ENCODE measurements at places on chromosomes 11 and 22.
A peak's percentile ranks its signal among the peaks of the same experiment; 100 is the strongest.

DNA sequence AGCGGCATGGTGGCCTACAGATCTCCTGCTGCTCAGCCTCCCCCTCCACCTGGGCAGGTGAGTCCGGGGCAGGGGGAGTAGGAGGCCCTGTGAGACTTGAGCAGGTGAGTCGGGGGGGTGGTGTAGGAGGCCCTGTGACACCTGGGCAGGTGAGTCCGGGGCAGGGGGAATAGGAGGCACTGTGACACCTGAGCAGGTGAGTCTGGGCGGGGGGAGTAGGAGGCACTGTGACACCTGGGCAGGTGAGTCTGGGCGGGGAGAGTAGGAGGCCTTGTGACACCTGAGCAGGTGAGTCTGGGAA is 299.3 kb downstream of the BRD1 start:
- H3K36me3 ChIP-seq = no peaks in the 10 kb centered on the region
- H3K27ac ChIP-seq = no peak overlapping the region
- no peaks in the 10 kb centered on the region for H3K27me3 ChIP-seq
- DNase-seq = no peak
- no peaks in the 10 kb centered on the region for H3K4me1 ChIP-seq

DNA sequence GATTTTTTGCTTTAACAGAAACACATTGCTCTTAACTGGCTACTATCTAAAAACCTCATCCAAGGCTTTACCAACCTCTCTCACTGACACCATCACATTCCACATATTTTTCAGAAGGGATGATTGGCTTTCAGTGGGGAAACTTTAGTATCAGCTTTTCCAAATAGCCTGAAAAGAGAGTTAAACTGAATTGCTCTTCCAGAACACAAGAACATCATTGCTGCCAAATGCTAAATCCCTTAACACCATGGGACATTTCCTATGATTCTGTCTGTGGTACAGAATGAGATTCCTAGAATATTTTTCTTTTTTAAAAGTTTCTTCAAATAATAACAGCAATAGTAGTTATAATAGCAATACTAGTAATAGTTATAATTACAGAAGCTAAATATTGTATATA is 45.4 kb downstream of the SOX6 start:
- no peaks in the 10 kb centered on the region for H3K27me3 ChIP-seq
- no peak overlapping the region for H3K4me3 ChIP-seq
- no peak overlapping the region for H3K27ac ChIP-seq
- no peak for DNase-seq
- no peaks in the 10 kb centered on the region for H3K36me3 ChIP-seq

DNA sequence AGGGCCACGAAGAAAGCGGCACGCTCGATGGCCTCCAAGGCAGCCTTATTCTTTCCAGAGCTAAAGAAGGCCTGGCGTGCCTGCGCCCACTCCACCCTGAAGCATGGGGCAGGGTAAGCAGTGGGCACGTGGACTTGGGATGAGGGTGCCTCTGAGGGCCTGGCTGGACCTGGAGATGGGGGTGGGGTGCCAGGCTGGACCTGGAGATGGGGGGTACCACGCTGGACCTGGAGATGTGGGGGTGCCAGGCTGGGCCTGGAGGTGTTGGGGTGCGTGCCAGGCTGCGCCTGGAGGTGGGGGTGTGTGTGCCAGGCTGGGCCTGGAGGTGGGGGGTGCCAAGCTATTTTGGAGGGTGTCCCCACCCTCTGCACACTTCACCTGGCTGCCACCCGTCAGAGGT is 5.3 kb downstream of the CPT1B start:
- no peak overlapping the region for H3K27ac ChIP-seq
- H3K4me1 ChIP-seq = peaks cover 13% of the 10 kb centered on the region
- no peak for DNase-seq
- no peaks in the 10 kb centered on the region for H3K27me3 ChIP-seq
- peaks cover 25% of the 10 kb centered on the region for H3K36me3 ChIP-seq
- no peak overlapping the region for H3K4me3 ChIP-seq

- no peak overlapping the region for H3K4me3 ChIP-seq
- no peak for DNase-seq
- peaks cover 72% of the 10 kb centered on the region for H3K4me1 ChIP-seq
- no peaks in the 10 kb centered on the region for H3K27me3 ChIP-seq
These were observed 9.2 kb downstream of the TCF20 start for GRCh38 chr22:42261296-42261695.

DNA sequence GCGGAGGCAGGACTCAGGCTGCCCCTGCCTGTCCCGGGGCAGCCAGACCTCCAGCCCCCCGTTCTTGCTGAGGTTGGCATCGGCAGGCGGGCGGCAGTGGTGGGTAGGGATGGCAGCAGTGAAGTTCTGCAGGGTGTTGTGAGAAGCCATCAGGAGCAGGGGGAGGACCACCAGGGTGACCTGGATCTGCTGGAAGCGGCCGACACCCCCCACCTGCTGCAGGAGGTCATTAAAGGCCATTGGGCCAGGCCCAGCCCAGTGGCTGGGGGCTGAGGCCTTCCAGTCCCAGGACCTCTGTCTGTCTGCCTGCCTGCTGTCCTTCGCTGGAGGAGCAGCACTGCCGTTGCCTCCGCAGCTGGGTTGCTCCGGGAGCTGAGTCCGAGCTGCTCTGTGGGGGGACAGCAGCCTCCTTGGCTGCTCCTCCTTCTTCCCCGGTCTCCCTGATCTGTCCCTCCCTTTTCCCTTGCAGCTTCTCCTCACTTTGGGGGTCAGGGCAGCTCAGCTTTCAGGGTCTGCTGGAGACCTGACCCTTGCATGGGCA is at the start of gene SLC22A6:
SLC22A6 (minus strand) TSS at position 517 of the 541 bp plus-strand sequence; CDS start at position 240, 277 bp downstream.
- H3K27me3 ChIP-seq = peaks cover 17% of the 10 kb centered on the region
- H3K27ac ChIP-seq = no peak within 1 kb of the TSS

DNA sequence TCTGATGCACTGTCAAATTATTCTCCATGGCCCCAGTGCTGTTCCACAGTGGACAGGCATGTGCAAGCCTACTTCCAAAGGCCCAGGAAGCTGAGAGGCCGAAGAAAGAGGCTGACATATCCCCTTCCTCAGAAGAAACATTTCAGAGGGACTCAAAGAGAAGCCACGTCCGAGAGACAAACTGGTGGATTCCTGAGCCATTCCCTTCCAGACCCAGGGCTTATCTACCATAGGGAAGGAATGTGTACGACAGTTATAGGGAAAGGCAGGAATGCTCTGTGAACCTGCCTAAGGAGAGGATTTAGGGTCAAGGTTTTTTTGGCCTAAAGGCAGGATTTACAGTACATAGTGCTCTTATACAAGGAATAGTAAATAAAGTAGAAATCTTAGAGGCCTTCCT is 46.9 kb upstream of the TSKU start:
- peaks cover 19% of the 10 kb centered on the region for H3K27me3 ChIP-seq
- H3K36me3 ChIP-seq = no peaks in the 10 kb centered on the region
- H3K4me3 ChIP-seq = no peak overlapping the region
- DNase-seq = no peak
- H3K4me1 ChIP-seq = peaks cover 9% of the 10 kb centered on the region

DNA sequence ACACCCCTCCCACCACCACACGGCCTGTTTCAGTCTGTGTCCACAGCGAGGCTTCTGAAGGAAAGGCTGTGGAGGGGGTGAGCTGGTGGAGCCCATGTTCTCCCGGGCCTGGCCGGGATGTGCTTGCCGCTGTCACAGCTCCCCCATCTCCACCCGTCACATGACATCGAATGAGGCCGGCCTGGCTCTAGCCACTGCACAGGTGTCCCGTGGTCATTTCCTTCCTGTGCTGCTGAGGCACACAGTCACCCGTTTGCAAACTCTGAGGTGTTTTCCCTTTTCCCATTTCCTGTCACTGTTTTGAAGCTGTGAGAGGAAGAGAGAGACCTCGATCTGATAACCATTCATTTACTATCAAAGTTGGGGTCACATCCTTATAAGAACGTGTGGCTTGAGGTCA is 55.7 kb upstream of the CLDN5 start:
- peaks cover 53% of the 10 kb centered on the region for H3K4me1 ChIP-seq
- H3K4me3 ChIP-seq = no peak overlapping the region
- peak overlapping the region; percentile 82 for H3K27ac ChIP-seq
- peak; percentile 61 for DNase-seq
- H3K27me3 ChIP-seq = no peaks in the 10 kb centered on the region
- H3K36me3 ChIP-seq = no peaks in the 10 kb centered on the region

DNA sequence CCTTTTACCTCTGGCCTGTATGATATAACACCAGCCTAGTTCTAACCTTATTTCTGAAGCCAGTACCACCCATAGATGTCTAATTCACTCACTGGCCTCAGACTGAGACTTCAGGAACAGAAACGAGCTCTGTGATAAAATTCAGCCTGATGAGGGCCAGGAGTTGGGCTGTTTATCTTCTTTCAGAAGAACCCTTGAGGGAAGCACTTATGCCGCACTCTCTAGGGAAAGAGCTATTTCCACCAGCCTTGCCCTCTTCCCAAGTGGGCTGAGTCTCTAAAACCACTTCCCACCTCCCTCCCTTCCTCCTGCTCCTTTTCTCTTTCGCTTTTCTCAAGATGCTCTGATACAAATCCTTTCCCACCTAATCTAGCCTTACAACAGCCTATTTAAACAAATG is 2.0 kb upstream of the OR52B4 start:
- peaks cover 4% of the 10 kb centered on the region for H3K27me3 ChIP-seq
- no peak overlapping the region for H3K27ac ChIP-seq
- no peaks in the 10 kb centered on the region for H3K36me3 ChIP-seq
- DNase-seq = no peak

DNA sequence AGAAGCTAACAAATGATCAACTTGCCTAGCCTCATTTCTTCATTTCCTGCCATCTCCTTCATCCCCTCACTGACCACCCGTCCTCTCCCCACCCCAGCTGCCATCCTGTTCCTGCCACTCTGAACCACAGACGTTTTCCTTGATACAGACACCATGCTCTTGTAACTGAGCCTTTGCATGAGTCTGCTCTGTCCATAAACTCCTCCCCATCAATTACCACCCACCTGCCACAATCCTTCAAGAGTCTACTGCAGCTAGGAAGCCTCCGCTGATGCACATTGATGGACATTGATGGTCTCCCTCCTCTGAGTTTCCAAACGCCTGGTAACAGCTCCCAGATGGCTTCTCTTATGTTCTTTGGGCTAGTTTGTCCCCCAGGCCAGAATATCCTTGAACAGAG is 193.8 kb downstream of the DBX1 start:
- peaks cover 20% of the 10 kb centered on the region for H3K4me1 ChIP-seq
- H3K36me3 ChIP-seq = no peaks in the 10 kb centered on the region
- peaks cover 18% of the 10 kb centered on the region for H3K27me3 ChIP-seq
- DNase-seq = no peak

GRCh38 chr22:38420734-38421133 is 34.3 kb downstream of the KCNJ4 start:
- H3K36me3 ChIP-seq = no peaks in the 10 kb centered on the region
- no peak overlapping the region for H3K4me3 ChIP-seq
- H3K27ac ChIP-seq = no peak overlapping the region
- peaks cover 12% of the 10 kb centered on the region for H3K27me3 ChIP-seq
- H3K4me1 ChIP-seq = no peaks in the 10 kb centered on the region

- no peak for DNase-seq
- peaks cover 18% of the 10 kb centered on the region for H3K36me3 ChIP-seq
- H3K27ac ChIP-seq = no peak overlapping the region
- peaks cover 40% of the 10 kb centered on the region for H3K27me3 ChIP-seq
- no peak overlapping the region for H3K4me3 ChIP-seq
These were observed 5.5 kb upstream of the PHLDA2 start for GRCh38 chr11:2934611-2935239.

- no peak for DNase-seq
- no peaks in the 10 kb centered on the region for H3K4me1 ChIP-seq
- H3K36me3 ChIP-seq = peaks cover 40% of the 10 kb centered on the region
- no peak overlapping the region for H3K27ac ChIP-seq
These were observed 59.6 kb downstream of the MAPK1 start for GRCh38 chr22:21807544-21808529.

DNA sequence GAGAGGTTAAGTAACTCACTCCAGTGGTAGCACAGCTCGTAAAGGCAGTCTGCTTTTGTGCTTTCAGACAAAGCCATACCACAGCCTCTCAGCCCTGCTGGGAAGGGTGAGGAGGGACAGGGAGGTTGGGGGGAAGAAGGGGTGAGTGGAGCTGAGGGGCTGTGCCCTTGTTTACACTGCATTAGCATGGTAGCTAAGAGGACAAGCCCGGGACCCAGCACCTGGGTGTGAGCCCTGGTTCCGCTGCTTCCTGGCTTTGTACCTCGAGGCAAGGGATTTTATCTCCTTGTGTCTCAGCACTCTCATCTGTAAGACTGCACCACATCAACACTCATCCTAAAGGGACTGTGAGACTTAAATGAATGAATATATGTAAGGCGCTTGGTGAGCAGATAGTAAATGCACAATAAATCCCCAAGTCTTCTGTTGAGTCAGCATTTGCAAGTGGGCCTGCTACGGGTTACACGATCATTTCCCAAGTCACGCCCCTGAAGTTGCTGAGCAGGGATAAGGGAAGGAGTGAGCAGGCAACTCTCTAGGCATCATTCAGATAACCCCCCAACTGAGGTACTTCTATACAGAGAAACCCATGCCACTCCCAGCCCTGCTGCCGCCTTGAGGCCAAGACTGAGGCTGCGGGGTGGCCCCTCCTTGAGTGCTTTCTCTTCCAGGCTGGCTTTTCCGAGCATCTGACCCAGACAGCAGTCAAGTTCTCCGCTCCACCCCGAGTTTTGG is 7.5 kb downstream of the RASD2 start:
- peaks cover 10% of the 10 kb centered on the region for H3K4me1 ChIP-seq
- H3K27me3 ChIP-seq = peaks cover 88% of the 10 kb centered on the region
- DNase-seq = no peak
- H3K27ac ChIP-seq = no peak overlapping the region
- H3K36me3 ChIP-seq = no peaks in the 10 kb centered on the region

DNA sequence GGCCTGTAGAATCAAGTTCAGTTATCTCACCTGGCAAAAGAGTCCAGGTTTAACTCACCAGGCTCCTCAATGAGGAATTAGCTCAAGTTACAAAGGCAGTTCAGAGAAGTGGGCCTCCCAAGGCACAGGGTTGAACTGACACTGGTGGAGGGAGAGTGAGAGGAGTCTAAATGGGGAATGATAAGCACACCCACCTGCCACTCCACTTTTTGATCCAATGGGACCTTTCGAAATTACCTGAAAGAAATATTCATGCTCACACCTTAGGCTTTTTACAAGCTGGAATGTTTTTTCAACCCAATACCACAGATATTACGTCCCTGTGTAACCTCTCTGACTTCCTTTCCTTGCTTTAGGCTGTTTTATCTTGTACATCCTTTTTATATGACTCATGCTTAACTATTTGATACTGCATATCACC is 642.7 kb upstream of the TENM4 start:
- H3K27ac ChIP-seq = no peak overlapping the region
- no peak overlapping the region for H3K4me3 ChIP-seq
- no peaks in the 10 kb centered on the region for H3K36me3 ChIP-seq
- no peaks in the 10 kb centered on the region for H3K27me3 ChIP-seq
- no peak for DNase-seq
- H3K4me1 ChIP-seq = no peaks in the 10 kb centered on the region

GRCh38 chr11:43835104-43835503 is 45.5 kb upstream of the ALKBH3 start:
- H3K27ac ChIP-seq = no peak overlapping the region
- H3K27me3 ChIP-seq = no peaks in the 10 kb centered on the region
- peaks cover 5% of the 10 kb centered on the region for H3K4me1 ChIP-seq
- H3K36me3 ChIP-seq = peaks cover 3% of the 10 kb centered on the region
- no peak overlapping the region for H3K4me3 ChIP-seq

GRCh38 chr22:40081662-40082061 is 86.9 kb downstream of the FAM83F start:
- peaks cover 10% of the 10 kb centered on the region for H3K4me1 ChIP-seq
- peaks cover 4% of the 10 kb centered on the region for H3K36me3 ChIP-seq
- H3K4me3 ChIP-seq = no peak overlapping the region
- no peak for DNase-seq
- H3K27me3 ChIP-seq = no peaks in the 10 kb centered on the region

GRCh38 chr11:65613091-65613928 is 711 bp downstream of the MAP3K11 start:
- H3K27me3 ChIP-seq = no peaks in the 10 kb centered on the region
- peaks cover 63% of the 10 kb centered on the region for H3K4me1 ChIP-seq
- DNase-seq = no peak
- H3K36me3 ChIP-seq = peaks cover 37% of the 10 kb centered on the region
